ENCODE measurements at places on chromosomes 6 and 20. TPM values are rescaled to one million over a fixed set of nuclear protein-coding genes. Genes with fewer than 3 reads are reported as not detected.

DNA sequence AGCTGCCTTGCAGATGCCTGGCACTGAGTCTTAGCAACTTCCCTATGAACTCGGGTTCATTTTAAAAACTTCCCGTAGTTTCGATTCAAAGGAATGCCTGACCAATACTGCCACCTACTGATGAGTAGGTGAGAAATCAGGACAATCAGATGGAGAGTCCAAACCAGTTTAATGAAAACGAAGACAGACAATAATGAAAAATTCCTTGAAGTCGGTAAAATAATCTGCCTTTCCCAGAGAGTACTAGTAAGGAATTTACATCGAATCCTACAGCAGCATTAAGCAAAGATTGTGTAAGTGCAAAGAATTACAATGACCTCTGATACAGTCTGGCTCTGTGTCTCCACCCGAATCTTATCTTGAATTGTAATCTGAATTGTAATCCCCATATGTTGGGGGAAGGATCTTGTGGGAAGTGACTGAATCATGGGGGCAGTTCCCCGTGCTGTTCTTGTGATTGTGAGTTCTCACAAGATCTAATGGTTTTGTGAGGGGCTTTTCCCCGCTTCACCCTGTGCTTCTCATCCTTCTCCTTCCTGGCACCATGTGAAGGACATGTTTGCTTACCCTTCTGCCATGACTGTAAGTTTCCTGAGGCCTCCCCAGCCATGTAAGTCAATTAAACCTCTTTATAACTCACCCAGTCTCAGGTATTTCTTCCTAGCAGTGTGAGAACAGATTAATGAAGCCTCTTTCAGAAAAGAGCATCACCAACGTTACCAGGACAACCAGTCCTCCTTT is 134.4 kb downstream of the ARHGAP18 start:
- H3K36me3 ChIP-seq = no peaks in the 10 kb centered on the region
- H3K27ac ChIP-seq = no peak overlapping the region
- H3K4me3 ChIP-seq = no peak overlapping the region
- no peak for DNase-seq
- no peaks in the 10 kb centered on the region for H3K4me1 ChIP-seq

DNA sequence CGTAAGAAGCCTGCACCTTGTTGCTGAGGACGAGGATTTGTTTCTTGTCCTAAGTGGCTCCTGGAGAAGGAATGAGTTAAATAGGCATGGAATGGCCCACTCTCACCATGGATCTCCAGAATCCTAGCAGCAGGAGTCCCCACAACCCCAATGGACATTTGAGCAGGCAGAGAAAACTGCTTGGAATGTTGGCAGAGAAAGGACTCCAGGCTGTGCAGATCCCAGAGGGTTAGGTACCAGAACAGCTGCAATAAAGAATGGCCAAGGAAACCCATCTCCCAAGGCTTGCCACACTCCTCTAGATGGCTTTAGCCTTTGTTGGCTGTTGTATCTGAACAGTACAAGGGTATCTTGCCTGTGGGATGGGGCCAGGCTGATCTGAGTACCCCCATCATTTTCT is 1415.7 kb upstream of the ADGRB3 start:
- DNase-seq = no peak
- no peaks in the 10 kb centered on the region for H3K4me1 ChIP-seq
- no peak overlapping the region for H3K4me3 ChIP-seq
- no peaks in the 10 kb centered on the region for H3K27me3 ChIP-seq
- no peak overlapping the region for H3K27ac ChIP-seq

DNA sequence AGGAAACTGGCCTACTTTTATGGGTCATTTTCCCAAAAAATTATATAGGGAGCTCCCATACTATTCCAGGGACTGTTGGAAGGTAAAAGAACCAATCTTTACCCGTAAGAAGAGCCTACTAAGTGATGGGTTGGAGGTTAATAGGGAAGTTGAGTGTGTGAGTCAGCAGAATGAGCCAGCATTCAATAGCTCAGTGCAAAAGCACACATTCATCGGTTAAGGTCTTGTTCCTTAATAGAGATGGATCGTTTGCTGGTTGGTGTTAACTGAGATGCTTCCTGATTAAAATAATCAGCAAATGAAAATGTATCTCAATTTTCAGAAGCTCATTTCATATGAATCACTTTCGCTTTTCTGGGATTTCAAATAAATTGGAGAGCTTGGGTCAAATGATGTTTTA is 115.3 kb upstream of the MRPS10 start:
- H3K27me3 ChIP-seq = no peaks in the 10 kb centered on the region
- no peaks in the 10 kb centered on the region for H3K36me3 ChIP-seq
- H3K4me3 ChIP-seq = no peak overlapping the region
- H3K4me1 ChIP-seq = peaks cover 4% of the 10 kb centered on the region

GRCh38 chr6:5729080-5729434 is 277.7 kb downstream of the NRN1 start:
- no peak overlapping the region for H3K27ac ChIP-seq
- no peaks in the 10 kb centered on the region for H3K36me3 ChIP-seq
- no peaks in the 10 kb centered on the region for H3K27me3 ChIP-seq
- peaks cover 8% of the 10 kb centered on the region for H3K4me1 ChIP-seq
- DNase-seq = no peak

DNA sequence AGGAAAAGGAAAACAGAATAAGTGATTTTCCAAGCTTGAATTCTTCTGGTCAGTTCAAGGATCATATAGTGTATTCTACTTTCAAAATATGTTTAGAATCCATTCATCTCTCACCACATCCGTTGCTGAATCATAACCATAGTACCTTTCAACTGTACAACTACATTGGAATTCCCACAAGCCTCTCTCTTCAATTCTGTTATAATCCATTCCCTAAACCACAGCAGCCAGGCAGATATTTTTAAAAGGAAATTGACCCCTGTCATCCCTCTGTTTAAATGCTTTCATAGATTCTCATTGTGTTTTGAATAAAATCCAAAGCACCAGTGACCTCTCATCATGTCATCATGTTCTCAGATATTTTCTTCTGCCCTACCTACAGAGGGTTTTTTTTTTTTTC is 412.7 kb downstream of the GRIK2 start:
- H3K4me1 ChIP-seq = no peaks in the 10 kb centered on the region
- H3K4me3 ChIP-seq = no peak overlapping the region
- H3K27me3 ChIP-seq = no peaks in the 10 kb centered on the region
- H3K36me3 ChIP-seq = no peaks in the 10 kb centered on the region

DNA sequence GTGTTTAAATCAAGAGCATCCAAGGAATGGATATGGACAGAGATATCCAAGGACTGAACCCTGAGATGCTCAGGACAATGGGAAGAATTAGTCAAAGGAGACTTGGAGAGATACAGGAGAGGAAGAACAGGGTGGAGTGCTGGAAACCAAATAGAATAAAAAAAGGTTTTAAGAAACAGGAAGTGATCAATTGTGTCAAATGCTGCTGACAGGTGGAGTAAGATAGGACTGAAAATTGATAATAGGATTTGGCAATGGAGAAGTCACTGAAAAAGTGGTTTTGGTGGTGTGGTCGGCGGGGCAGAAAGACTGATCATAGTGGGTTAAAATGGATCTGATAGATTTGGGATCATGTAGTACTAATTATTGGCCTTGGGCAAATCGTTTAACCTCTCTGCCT is 37.9 kb upstream of the PNRC1 start:
- no peak for DNase-seq
- H3K4me1 ChIP-seq = no peaks in the 10 kb centered on the region
- no peaks in the 10 kb centered on the region for H3K36me3 ChIP-seq
- no peak overlapping the region for H3K4me3 ChIP-seq
- H3K27ac ChIP-seq = no peak overlapping the region

DNA sequence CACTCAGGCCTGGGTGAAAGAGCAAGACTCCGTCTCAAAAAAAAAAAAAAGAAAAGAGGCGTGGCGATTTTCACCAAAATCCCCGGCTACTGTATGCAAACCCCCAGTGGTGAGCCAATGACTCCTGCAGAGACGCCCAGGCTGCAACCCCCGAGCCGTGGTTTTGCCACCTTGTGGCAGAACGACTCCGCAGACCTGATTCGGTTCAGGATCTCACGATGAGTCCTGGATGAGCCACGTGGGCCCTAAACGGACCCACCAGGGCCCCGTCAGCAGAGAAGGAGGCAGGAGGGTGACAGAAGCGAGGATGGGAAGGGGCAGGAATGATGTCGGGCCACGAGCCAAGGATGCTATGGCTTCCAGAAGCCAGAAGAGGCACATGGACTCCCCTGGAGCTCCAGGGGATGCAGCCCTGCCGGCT is 42.5 kb downstream of the SLC2A4RG start:
- no peak overlapping the region for H3K27ac ChIP-seq
- DNase-seq = no peak
- peaks cover 7% of the 10 kb centered on the region for H3K4me1 ChIP-seq

DNA sequence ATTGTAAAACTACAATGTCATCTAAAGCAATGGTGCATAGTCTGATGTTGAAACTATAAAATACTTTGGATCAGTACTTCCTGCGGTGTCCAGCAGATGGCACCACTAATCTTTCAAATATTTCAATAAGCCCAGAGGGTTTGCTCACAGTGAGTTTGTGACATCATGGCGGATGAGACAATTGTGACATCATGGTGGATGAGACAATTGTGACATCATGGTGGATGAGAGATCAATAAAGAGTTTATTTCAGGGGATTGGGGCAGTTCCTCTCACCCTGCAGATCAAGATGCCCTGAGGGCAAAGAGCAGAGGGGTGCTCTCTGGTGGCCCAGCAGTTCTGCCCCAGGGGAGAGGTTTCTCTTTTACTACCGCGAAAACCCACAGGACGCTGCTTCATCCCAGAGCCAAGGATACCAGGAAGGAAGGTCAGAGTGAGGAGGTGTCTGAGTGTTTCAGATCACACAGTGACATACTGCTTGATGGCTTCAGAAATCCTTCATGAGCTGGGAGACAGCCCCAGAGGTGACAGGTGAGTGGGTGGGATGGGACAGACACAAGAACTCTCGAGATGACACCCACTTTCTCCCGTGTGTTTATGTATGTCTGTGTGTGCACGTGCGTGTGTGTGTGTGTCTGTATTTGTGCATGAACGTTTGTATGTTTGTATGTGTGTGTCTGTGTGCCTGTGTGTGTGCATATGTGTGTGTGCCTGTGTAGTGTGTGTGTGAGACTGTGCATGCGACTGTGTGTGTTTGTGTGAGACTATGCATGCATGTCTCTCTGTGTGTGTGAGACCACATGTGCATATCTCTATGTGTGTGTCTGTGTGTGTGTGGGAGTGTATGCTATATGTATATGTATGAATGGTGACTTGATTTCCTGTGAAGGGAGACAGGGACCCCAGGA is 7.3 kb upstream of the ULBP2 start:
- peak; percentile 63 for DNase-seq
- H3K4me1 ChIP-seq = peaks cover 17% of the 10 kb centered on the region
- H3K4me3 ChIP-seq = no peak overlapping the region
- no peak overlapping the region for H3K27ac ChIP-seq

DNA sequence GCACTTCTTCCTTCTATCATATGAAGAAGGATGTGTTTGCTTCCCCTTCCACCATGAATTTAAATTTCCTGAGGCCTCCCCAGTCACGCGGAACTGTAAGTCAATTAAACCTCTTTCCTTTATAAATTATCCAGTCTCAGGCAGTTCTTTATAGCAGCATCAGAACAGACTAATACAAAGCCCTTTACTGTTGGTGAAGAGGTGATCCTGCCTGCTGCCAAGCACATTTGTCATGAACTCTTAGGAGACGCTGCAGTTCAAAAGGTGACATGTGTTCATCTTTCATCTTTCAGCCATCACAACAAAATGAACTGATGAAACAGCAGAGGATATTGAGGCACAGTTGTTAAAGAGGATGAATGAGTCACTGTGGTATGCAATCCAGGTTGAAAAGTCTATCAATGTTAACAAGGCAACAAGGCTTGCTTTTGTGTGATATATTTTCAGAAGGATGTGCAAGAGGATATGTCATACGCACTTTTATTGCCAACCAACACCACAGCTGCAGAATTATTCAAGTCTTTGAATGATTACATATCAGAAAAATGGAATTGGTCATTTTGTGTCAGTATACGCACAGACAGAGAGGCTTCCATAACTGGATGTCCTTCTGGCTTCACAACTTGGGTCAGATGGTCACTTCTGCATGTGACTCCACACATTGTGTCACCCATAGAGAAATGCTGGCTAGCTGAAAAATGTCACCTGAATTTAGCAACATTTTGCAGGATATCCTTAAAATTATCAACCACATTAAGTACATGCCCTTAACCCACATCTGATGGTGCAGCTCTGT is 52.4 kb upstream of the PLN start:
- H3K36me3 ChIP-seq = peaks cover 14% of the 10 kb centered on the region
- no peak overlapping the region for H3K4me3 ChIP-seq
- H3K4me1 ChIP-seq = no peaks in the 10 kb centered on the region
- H3K27me3 ChIP-seq = no peaks in the 10 kb centered on the region

DNA sequence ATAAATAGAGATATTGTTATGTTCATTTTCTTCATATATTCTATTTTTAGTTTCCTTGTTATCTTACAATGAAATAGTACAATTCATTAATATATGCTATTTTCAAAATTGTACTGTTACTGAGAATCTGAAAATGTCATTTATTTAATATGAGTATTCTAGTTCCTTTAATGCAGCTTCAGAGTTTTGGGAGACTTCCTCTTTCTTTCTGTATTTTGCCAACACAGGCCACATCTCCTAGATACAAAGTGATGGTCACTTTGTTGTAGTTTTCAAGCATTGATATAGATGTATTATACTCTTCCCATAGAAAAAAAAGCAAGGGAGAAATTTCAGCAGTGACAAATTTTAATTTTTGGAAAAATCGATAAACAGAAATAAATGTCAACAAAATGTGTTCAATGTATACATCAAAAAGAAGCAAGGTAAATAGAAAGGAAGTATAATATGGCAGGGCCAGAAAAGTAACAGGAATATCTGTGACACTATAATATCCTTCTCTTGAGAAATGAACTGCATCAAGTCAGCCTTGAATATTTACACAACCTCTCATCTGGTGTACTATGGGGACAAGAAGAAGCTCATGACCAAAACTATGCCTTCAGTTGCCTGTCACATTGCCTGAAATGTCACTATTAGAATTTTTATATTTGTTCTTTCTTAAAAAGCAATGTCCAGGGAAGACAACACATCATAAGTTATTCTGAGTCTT is 396.0 kb downstream of the TBC1D32 start:
- H3K36me3 ChIP-seq = no peaks in the 10 kb centered on the region
- H3K4me1 ChIP-seq = no peaks in the 10 kb centered on the region
- H3K27me3 ChIP-seq = no peaks in the 10 kb centered on the region
- DNase-seq = no peak
- no peak overlapping the region for H3K4me3 ChIP-seq

DNA sequence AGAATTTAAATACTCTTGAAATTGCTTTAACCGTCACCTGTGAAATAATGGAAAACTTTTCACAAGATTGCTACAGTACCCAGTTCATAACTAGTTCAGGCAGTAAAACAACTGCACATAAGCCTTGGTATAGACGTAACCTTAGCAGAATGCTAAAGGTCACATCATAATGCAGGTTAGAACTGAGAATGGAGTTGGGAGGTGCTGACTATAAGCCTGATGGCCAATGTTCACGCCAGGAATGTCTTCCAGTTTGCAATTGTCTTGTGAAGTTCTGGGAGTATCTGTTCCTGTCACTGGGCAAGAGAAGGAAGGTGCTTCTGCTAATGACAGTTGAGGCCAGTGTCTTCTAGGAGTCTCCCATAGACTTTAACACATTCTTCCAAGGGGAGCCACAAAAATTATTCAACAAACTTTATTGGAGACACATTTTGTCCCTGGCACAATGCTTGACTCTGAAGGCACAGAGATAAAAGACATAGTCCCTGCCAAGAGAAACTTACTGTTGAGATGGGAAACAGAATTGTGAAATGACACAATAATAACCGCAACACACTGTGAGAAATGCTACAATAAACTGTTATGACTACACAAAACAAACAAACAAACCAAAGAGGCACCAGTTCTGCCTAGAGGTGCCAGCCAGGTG is 24.6 kb upstream of the CEP162 start:
- H3K4me3 ChIP-seq = no peak overlapping the region
- H3K36me3 ChIP-seq = no peaks in the 10 kb centered on the region
- H3K27me3 ChIP-seq = peaks cover 9% of the 10 kb centered on the region
- H3K27ac ChIP-seq = no peak overlapping the region

MLN gene
- total RNA-seq = not detected

RUNX2 gene
- total RNA-seq = 5.0 TPM

DEK gene
- 89.7 TPM for total RNA-seq
